NCI-H1092 treated with DMSO at 0.1 percent for 48 hours (cell line): ENCODE measurements at places on chromosomes 2 and 18.

DNA sequence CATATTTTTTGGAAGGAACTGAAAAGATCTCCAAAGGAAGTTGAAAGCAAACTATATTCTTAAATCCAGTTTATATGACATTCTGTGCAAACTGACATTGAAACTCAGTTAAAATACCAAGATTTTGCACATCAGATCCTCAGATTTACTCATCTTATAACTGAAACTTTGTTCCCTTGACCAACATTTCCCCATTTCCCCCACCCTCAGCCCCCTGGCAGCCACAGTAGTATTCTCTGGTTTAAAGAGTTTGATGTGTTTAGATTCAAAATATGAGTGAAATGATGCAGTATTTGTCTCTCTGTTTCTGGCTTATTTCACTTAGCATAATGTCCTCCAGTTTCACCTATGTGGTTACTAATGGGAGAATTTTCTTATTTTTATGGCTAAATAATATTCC is 99.2 kb upstream of the ITGA4 start:
- DNase-seq: no peak

DNA sequence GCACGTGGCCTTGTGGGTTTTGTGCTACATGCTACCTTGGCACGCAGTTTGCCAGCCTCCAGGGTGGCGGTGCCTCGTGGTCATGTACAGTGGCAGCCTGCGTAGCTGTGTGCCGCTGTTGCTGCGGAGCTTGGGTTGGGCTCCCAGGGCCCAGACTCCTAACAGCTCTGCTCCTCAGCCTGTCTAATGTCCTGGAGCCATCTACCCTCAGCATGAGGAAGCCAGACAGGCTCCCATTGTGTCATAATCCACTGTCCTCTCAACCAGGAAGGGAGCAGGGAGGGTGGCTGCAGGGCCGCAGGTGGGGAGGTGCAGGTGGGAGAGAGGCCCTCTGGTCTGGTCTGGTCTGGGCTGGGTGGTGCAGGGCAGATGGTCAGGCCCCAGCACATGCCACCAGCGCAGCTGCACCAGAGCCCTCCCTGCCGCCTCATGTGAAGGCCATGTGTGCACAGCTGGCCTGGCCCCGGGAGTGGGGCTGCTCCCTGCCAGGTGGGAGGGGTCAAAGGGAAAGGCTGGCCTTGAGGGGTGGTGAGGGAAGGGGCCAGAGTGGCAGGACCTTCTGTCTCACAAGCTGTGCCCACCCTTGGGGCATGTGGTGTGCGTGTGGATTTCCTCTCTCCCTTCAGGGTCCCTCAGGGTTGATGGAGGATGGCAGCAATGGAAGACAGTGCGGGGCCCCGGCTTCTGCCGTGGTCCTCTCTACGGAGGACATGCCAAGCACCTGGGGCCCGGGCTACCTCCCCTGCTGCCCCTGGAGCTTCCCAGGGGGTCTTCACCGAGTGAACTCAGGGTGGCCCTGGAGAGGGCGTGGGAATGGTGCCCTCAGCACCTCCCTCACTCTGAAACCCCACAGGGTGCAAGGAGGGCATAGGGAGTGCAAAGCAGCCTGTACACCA is 4.8 kb downstream of the ATOH8 start:
- DNase-seq: peak; percentile 12

- DNase-seq: no peak
Observed at GRCh38 chr2:69889302-69889701, 4.5 kb upstream of the SNRNP27 start.

GRCh38 chr2:1028831-1029230 is 78.2 kb downstream of the SNTG2 start:
- no peak for DNase-seq

GRCh38 chr18:44848644-44849335 is 168.1 kb downstream of the SETBP1 start:
- peak; percentile 51 for DNase-seq

- DNase-seq: no peak
Observed at GRCh38 chr2:156380117-156380645, 47.7 kb upstream of the NR4A2 start.

- no peak for DNase-seq
Observed at GRCh38 chr2:223594259-223594658, 7.9 kb downstream of the SCG2 start.

- no peak for DNase-seq
Observed at GRCh38 chr2:232438951-232439757, 16.8 kb upstream of the ALPI start.

GRCh38 chr2:108971661-108972566 is 17.1 kb downstream of the EDAR start:
- DNase-seq: no peak

- no peak for DNase-seq
Observed at GRCh38 chr2:217922101-217923006, 80.4 kb downstream of the TNS1 start.

DNA sequence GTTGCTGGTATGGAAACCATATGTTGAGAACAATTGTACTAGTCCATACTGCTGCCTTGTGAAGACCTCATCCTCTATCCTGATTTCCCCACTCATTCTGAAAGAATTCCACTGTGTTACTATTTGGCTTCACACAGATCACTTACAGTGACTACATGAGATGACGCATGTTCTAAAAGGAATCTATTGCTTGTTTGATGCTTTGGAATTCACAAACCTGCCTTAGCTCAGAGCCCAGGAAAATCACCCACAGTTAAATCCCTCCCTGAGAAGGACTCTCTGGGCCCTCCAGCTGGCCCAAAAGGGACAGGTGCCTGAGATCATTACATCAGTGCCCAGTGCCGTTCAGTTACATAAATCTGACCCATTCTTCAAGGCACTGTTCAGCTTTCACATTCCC is 45.3 kb downstream of the KLHL29 start:
- no peak for DNase-seq

- no peak for DNase-seq
Observed at GRCh38 chr18:50973367-50974126, 5.7 kb downstream of the ELAC1 start.

- no peak for DNase-seq
Observed at GRCh38 chr2:46375566-46376125, 78.4 kb downstream of the EPAS1 start.

- peak; percentile 69 for DNase-seq
Observed at GRCh38 chr2:26401739-26402541, at the start of gene DRC1. TSS of gene DRC1 (plus strand) at chr2:26401920. CDS start at chr2:26401990, 70 bp downstream.

- DNase-seq: no peak
Observed at GRCh38 chr2:214624166-214624760, 185.2 kb downstream of the BARD1 start.

DNA sequence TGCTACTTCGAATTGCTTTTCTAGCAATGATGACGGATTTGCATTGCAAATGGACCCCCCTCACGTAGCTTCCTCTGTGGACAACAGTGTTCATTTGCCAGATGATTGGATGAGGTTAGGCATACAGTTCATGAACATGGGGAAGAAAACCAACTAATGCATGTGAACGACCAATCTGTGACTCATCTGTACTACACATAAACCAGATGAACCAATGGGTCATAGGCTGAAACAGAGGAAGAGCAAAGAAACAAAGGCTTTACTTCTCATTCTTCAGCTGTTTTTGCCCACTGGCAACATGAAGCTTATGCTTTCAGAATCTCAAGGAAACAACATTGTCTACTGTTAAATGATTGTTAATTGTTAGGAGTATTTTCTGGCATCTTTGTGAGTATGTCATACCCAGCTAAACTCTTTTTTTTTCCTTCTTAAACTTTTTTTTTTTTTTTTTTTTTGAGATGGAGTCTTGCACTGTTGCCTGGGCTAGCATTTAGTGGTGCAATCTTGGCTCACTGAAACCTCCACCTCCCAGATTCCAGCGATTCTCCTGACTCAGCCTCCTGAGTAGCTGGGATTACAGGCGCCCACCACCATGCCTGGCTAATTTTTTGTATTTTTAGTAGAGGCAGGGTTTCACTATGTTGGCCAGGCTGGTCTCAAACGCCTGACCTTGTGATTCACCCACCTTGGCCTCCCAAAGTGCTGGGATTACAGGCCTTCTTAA is 35.5 kb downstream of the EFEMP1 start:
- no peak for DNase-seq

DNA sequence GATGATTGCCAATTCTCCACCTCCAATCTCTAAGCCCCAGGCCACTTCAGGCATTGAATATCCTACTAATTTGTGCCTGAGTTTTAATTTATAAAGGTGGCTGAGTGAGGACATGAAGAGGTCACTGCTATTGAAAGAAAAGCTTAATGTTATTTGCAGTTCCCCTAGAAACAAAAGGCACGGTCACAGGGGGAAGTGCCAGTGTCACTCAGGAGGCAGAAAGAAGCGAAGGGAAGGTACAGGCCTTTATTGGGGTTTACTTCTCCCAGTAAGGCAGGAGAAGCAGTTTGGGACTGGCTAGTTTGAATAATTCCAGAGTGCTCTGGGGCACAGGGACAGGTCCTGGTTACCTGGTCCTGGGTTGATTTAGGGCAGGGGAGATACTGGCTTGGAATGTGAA is 1.7 kb upstream of the ABHD1 start:
- no peak for DNase-seq

GRCh38 chr2:111691164-111691875 is 192.7 kb downstream of the ANAPC1 start:
- DNase-seq: no peak

DNA sequence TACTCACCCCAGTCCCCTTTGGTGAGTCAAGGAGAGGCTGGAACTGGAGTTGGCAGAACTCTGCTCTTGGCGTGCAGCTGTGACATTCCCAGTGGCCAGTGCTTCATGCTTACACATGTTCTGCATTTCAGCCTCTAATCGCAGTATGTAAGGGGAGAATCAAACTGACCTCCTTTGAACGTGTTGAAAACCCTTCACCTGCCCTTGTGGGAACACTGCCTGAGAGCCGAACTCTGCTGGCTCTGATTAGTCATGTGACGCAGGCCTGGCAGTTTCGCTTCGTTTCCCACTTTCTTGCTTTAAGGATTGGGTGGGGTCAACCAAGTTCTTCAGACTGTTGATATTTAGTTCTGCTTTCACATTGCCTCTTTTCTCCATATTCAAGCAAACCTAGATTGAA is 173.8 kb upstream of the BCL2L11 start:
- DNase-seq: no peak

DNA sequence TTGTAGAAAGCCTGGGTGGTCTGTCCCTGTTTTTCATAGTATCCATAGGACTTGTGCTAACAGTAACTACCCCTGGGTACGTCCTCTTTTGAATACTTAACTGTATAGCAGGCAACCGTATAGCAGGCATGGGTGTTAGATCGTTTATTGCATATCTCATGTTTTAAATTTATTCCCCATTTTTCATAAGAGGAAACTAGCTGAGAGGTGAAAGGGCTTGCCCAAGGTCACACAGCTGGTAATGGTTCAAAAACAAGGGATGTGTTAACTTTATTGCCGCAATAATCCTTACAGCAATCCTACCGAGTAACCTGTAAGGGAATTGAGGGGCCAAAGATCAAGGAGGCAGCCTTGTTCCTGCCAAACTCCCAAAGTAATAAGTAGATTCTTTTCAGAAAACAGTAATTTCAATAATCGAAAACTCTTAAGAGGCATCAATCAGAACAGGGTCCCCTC is 990 bp upstream of the MGAT4A start:
- DNase-seq: no peak

GRCh38 chr2:160371251-160372009 is 122.2 kb downstream of the RBMS1 start:
- peak; percentile 32 for DNase-seq

GRCh38 chr2:45759310-45759851 is 107.9 kb downstream of the PRKCE start:
- DNase-seq: no peak

DNA sequence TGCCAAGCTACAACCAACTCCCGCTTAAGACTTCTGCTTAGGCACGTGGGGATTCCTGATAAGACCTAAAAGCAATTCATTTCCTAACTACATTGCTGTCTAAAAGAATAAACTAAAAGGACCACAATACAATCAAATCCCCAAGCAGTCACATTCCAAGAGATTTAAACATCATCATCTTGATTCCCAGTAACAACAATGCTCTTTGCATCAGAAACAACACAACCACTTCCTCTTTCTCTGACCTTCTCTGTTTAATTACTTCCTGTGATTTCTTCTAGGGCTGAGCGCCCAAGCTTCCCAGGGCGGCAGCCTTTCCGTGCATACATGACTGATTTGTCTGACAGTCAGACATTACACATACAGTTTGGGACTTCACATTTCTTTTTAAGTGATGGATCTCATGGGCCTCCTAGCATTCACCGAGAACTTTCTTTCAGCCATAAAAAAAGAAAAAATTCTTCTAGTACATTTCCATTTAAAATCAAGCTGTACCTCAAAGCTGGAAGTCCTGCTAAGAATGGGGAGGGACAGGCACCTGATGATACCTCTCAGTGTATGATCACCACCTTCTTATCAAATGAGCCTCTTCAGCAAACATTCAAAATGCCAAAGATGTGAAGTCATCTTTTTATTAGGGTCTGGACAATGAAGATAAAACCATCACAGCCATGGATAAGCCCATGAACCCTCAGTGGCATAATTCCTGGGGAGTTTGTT is 11.5 kb downstream of the SPRED2 start:
- no peak for DNase-seq

DNA sequence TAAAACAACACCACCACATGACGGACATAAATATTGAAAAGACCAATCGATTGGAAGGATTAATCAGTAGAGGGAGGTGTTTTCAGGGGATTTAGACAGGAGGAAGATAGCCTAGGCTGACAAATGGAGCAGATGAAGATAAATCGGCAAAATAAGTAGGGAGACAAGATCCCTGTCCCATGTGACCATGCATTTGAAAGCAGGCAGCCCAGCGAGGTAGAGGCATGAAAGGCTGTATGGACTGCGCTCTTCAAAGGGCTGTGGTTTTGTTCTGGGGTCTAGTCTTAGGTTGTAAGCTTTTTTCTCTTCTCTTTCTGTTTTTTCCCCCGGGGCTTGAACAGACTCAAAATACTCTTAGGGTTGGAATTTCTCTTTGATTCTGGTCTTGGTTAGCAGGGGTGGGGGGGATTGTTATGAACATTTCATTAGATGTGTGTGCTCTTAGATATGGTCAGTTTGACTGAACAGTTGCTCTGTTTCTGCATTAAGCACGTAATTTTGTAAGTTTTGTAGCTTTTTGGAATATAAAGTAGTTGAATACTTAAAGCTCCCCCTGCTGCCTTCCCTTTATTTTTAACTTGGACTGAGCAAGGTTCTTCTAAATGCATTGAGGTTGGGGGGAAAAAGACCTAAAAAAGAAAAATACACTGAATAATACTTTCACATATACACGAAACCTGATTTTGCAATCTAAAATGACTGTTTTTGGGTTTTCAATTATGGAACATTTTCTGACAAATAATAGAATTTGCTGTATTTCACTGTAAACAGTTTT is 32.2 kb downstream of the ZNF532 start:
- no peak for DNase-seq

- peak; percentile 12 for DNase-seq
Observed at GRCh38 chr2:50263728-50264127, 768.2 kb downstream of the NRXN1 start.

DNA sequence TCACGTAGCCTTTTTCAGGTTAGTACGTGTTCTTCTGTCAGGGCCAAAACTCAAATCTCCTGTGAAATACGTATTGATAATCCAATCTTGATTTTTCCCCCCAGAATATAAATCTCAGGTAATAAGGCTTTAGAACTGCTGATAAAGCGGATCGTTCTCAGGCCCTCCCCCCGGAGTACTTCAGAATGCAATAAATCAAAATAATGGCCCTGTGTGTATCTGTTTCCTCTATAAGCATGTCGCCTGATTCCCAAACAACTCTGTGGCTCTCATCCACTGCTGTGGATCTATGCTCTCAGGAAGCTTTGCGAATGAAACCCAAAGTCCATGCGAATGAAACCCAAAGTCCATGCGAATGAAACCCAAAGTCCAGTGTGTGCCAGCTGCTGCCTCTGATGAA is 49.4 kb downstream of the IMPA2 start:
- DNase-seq: no peak
